Adrenal gland (tissue), 19 donors: ENCODE measurements at places on chromosomes 12 and 14. TPM values are rescaled to one million over a fixed set of nuclear protein-coding genes. Genes with fewer than 3 reads are reported as not detected.

DNA sequence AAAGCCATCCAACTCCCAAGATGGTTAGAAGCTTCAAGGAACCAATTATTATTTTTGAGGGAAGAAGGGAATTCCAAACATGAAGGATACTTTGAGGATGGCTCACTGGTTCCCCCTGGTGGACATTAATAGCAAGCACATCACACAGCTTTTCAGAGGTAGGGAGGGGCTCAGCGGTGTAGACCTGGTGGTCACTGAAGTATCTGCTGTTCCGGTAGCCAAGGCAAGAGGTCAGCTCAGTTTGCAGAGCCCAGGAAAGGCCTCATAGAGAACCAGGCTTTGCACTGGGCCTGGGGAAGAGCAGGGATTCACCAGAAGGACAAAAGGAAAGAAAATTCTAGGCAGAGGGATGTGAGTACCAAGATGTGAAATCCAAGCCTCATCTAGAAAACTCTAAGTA is 118.7 kb downstream of the KSR2 start:
- H3K36me3 ChIP-seq = no peaks in the 10 kb centered on the region
- no peaks in the 10 kb centered on the region for H3K4me1 ChIP-seq
- peaks cover 3% of the 10 kb centered on the region for H3K27me3 ChIP-seq
- peak; percentile 21 for DNase-seq
- no peak overlapping the region for H3K27ac ChIP-seq

- H3K4me3 ChIP-seq = no peak overlapping the region
- no peak for DNase-seq
- no peak overlapping the region for H3K27ac ChIP-seq
- H3K36me3 ChIP-seq = no peaks in the 10 kb centered on the region
Observed at GRCh38 chr12:116278667-116279066, 1.2 kb upstream of the MED13L start.

The MANSC4 gene
- total RNA-seq = not detected

The RASSF9 gene
- total RNA-seq = 1.2 TPM

- H3K27me3 ChIP-seq = no peaks in the 10 kb centered on the region
- H3K36me3 ChIP-seq = no peaks in the 10 kb centered on the region
- no peaks in the 10 kb centered on the region for H3K4me1 ChIP-seq
- DNase-seq = peak; percentile 27
- no peak overlapping the region for H3K27ac ChIP-seq
Observed at GRCh38 chr12:117685110-117685926, 283.5 kb downstream of the KSR2 start.

- DNase-seq = peak; percentile 58
- peaks cover 30% of the 10 kb centered on the region for H3K4me1 ChIP-seq
- H3K4me3 ChIP-seq = peak overlapping the region; percentile 52
- peak overlapping the region; percentile 97 for H3K27ac ChIP-seq
- H3K27me3 ChIP-seq = no peaks in the 10 kb centered on the region
Observed at GRCh38 chr12:122499991-122500684, 594 bp downstream of the ZCCHC8 start.

GRCh38 chr12:15435597-15435996 is 113.3 kb downstream of the PTPRO start:
- DNase-seq = no peak
- no peaks in the 10 kb centered on the region for H3K4me1 ChIP-seq
- no peak overlapping the region for H3K27ac ChIP-seq

The CLEC4C gene
- not detected for total RNA-seq

DNA sequence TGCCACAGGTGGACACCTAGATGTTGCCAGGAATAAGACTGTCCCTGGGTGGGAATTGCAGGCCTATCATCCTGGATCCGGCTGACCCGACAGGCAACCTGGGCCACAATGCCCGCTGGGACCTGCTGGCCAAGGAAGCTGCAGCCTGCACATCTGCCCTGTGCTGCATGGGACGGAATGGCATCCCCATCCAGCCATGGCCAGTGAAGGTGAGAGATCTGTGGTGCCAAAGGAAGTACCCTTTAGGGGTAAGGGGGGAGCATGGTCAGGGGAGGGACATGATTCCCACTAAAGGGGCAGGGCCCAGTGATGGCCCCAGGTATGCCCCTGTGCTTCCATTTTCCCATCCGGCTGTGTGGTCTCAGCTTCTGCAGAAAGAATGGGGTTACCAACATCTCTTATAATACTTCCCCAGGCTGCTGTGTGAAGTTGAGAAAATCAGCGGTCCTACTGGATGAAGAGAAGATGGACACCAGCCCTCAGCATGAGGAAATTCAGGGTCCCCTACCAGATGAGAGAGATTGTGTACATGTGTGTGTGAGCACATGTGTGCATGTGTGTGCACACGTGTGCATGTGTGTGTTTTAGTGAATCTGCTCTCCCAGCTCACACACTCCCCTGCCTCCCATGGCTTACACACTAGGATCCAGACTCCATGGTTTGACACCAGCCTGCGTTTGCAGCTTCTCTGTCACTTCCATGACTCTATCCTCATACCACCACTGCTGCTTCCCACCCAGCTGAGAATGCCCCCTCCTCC is 8.6 kb upstream of the OAS2 start:
- no peaks in the 10 kb centered on the region for H3K36me3 ChIP-seq
- H3K27me3 ChIP-seq = no peaks in the 10 kb centered on the region
- no peak overlapping the region for H3K4me3 ChIP-seq
- no peaks in the 10 kb centered on the region for H3K4me1 ChIP-seq
- H3K27ac ChIP-seq = no peak overlapping the region

The CELA1 gene
- 9.4 TPM for total RNA-seq

DNA sequence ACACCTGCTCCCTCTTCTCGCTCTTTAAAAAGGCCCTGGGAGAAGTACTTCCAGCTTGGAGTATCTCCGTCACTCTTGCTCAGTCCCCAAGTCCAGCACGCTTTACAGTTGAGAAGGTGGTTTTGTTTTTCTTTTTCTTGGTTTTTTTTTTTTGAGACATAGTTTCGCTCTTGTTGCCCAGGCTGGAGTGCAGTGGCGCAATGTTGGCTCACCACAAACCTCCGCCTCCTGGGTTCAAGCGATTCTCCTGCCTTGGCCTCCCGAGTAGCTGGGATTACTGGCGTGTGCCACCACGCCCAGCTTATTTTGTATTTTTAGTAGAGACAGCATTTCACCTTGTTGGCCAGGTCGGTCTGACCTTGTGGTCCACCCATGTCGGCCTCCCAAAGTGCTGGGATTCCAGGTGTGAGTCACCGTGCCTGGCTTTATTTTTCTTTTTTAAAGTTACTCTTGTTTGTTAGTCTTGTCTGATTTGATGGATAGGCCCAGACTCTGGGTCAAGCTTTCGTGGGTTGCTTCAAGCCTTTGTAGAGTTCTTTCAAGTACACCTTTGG is 1.9 kb downstream of the TDRD9 start:
- DNase-seq = no peak
- H3K4me3 ChIP-seq = no peak overlapping the region
- no peak overlapping the region for H3K27ac ChIP-seq
- no peaks in the 10 kb centered on the region for H3K36me3 ChIP-seq
- H3K4me1 ChIP-seq = no peaks in the 10 kb centered on the region

- H3K36me3 ChIP-seq = no peaks in the 10 kb centered on the region
- H3K4me3 ChIP-seq = peak overlapping the region; percentile 88
- no peak for DNase-seq
Observed at GRCh38 chr12:56190695-56191155, 1.4 kb upstream of the SMARCC2 start.

The ATG101 gene
- 60.4 TPM for total RNA-seq

DNA sequence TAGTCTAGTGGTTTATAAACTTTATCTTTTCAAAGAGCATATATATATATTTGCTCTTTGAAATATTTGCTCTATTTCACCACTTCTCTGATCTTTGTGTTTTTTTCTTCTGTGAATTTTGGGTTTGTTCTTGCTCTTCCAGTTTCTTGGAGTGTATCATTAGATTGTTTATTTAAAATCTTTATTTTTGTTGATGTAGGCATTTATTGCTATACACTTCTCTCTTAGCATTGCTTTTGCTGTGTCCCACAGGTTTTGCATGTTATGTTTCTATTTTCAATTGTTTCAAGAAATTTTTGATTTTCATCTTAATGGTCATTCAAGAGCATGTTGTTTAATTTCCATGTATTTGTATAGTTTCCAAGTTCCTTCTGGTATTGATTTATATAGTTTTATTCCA is 69.1 kb downstream of the BRMS1L start:
- no peaks in the 10 kb centered on the region for H3K36me3 ChIP-seq
- H3K4me1 ChIP-seq = no peaks in the 10 kb centered on the region
- no peak for DNase-seq
- H3K27ac ChIP-seq = no peak overlapping the region
